ENCODE measurements at places on chromosomes 11 and 22.

DNA sequence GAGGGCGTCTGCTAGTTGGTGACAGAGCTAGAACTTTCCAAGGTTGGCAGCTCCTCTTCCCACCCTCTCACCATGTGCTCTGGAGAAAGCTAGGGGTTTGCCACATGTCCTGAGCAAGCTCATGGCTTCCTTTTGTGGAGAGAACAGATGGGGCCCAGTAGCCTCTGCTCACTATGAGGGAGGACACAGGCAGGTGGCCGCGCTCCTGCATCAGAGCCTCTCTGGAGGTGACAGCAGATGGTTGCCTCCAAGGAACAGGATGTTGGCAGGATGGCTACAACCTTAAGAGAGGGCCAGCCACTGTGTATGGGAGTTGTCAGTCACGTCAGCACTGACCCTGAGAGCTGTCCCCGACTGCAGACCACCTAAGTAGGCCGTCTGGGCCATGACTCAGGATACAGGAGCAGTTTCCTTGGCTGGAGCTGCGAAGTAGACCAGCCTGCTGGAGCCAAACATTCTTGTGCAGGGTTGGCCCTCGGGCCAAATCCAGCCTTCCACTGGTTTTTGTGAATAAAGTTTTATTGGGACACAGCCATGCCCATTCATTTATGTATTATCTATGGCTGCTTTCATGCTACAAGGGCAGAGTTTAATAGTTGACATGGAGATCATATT lies 28.0 kb downstream of the SGSM1 start:
- DNase-seq = no peak

GRCh38 chr11:10808235-10808552 lies 532 bp downstream of the EIF4G2 start:
- DNase-seq = no peak

GRCh38 chr11:36155124-36155561 lies 134.1 kb downstream of the COMMD9 start:
- no peak for DNase-seq

GRCh38 chr11:66226101-66226500 lies 42.3 kb upstream of the RAB1B start:
- no peak for DNase-seq

DNA sequence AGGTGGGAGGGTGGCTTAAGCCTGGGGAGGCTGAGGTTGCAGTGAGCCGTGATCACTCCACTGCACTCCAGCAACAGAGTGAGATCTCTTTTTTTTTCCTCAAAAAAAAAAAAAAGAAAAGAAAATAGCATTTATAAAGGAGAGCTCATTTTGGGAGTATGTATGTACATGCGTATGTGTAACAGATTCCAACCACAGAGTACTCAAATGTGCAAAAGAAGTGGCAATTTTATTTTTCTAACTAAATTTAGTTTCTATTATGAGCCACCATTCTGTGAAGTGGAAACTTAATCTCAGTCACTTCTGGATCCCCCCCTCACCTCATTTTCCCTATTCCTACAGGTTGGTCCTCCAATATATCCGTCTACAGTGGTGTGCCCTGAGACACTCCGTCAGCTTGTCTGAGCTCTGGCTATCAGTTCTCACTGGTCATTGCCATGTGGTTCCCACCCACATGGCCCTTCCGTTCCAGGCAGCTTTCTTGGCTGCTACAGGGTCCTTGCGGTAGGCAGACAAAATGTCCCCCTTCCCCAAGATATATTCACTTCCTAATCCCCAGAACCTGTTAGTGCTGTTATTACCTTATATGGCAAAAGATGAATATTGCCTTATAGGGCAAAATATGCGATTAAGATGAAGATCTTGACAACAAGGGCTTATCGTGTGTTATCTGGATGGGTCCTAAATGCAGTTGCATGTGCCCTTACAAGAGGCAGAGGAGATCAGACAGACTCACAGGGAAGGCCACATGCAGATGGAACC lies 35.8 kb upstream of the TSKU start:
- DNase-seq = no peak

Data from A673 (cell line).